Stimulated activated CD4-positive, alpha-beta T cell treated with anti-CD3 and anti-CD28 coated beads, Interleukin-4, amount 100 ng/mL, for 1 hour (primary cell): ENCODE measurements at places on chromosomes 1 and 21.

DNA sequence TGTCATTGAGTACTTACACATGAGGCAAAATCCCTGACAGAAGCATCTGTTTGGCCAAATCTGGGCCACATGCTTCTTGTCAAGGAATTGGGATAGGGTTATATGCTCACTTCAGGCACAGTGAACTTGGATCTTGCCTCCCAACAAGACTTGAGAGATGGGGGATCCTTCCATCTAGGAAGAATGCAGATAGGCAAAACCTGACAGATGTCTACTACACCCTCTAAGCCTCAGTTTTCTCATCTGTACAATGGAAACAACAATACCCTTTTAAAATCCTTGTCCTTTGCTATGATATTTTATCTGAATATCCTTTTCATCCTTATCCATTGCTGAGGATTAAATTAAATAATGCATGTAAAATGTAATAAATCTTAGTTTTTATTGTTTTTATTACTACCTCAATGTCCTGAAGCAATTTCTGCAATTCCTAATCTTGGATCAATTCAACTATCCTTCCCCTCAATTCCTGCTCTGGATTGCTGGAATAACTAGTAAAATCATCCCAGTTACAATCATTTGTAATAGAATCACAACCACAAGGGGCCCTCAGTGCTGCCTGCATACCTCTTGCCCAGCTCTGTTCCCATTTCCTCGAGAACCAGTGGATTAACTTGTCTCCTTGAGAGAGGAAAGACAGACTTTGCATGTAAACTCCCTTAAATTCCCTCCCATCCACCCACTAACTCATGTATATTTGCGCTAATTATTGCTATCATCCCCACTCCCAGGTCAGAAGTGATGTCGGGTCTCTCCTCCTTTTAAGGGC is 8.1 kb upstream of the XPR1 start:
- DNase-seq = no peak

- no peak for DNase-seq
These were observed 50.2 kb upstream of the ATP1A1 start for GRCh38 chr1:116322752-116323405.

DNA sequence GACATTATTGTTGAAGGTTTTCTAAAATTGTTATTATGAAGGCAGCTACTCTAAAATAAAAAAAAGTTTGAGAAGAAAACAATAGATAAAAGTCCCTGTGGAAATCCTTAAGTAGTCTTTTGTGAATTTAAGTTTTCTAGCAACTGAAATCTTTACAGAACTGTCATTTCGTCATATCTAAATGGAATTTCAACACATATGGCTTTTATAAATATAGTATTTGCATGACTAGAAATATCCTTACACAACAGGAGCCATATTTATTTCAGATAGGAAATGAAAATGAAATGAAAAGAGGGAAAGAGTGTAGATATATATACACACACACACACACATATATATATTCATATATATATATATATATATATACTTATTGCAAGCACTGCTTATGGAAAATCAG is 204.7 kb upstream of the RGS18 start:
- DNase-seq = no peak

GRCh38 chr1:175450219-175450618 is 257.6 kb upstream of the KIAA0040 start:
- no peak for DNase-seq

- no peak for DNase-seq
These were observed 6.2 kb downstream of the DHX9 start for GRCh38 chr1:182845379-182845778.

GRCh38 chr1:16165073-16165364 is 9.2 kb upstream of the EPHA2 start:
- DNase-seq = no peak

DNA sequence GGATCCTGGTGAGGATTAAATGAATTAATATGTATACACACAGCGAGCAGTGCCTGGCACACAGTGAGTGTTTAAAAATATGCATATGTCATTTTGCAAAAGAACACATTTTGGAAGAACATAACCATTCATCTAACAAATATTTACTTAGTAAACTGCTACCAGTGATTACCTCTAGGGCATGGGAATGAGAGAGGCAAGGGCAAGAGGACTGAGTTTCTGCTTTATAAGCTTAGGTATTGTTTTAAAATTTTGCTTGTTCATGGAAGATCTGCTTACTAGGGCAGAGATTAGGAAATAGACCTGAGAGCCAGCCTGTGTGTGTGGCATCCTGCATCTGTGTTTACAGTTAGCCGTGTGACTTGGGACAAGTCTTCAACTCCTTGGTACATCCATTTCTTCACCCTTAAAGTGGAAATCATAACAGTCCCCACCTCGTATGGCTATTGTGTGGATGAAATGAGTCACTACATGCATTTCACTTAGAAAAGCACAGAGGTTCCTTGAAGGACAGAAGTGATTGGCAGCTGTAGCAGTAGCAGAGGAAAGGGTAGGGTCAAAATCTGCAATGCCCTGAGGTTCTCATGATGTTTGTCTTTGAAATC is 198.5 kb upstream of the FMN2 start:
- DNase-seq = no peak

DNA sequence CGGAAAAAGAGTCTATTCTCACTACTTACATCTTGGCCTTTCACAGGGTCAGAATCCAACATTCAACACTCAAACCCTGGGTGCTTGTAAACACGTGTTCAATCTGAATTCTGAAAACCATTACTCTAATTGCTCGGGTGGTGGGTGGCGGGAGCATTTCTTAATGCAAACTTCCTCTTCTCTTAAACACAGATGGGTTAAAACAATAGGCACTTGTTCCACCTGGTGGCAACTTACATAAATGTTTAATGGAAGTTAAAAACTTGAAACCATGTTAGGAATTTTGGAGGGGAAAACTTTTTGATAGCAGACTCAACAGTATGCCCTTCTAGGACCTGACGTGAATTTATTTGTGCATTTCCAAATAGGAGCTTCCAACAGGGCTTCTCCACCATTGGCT is 23.4 kb upstream of the TDRD10 start:
- DNase-seq = no peak

GRCh38 chr1:116574581-116575291 is 3.9 kb upstream of the CD58 start:
- DNase-seq = peak; percentile 55

- DNase-seq = peak; percentile 87
These were observed 16.5 kb upstream of the AGTRAP start for GRCh38 chr1:11719313-11720032.

DNA sequence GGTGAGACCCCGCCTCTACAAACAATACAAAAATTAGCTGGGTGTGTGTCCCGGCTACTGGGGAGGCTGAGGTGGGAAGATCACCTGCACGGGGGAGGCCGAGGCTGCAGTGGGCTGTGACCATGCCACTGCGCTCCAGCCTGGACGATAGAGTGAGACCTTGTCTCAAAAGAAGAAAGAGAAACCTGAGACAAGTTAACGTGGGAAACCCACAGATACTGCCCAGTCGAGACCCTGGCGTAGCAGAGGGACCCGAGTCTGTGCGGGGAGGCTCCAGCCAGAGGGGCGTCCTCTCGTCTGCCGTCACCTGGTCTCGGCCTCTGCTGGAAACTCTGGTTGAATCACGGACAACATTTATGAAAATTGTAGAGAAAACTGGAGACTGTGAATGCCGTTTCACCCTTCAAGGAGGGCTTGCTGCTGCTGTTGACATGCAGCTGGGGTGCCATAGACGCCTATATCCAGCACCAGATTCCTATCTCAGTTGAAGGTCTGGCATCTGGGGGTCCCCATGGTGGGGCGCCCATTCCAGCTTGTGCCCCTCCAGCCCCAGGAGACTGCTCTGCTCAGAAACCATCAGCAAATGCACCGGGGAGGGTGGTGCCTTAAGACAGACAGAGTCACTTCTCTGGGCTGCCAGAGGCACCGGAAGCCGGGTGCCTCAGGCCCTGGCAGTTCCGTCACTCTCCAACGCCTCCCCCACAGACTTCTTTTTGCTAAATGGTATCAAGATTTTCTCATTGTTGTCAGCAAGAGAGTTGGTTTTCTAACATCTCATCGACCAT is 13.6 kb upstream of the CDK11B start:
- DNase-seq = no peak

- DNase-seq = peak; percentile 79
These were observed 10.9 kb upstream of the SESN2 start for GRCh38 chr1:28248273-28249012.

- no peak for DNase-seq
These were observed 1844.7 kb downstream of the NCAM2 start for GRCh38 chr21:22842875-22843274.

GRCh38 chr1:93252598-93252997 is 72.1 kb downstream of the CCDC18 start:
- DNase-seq = no peak

DNA sequence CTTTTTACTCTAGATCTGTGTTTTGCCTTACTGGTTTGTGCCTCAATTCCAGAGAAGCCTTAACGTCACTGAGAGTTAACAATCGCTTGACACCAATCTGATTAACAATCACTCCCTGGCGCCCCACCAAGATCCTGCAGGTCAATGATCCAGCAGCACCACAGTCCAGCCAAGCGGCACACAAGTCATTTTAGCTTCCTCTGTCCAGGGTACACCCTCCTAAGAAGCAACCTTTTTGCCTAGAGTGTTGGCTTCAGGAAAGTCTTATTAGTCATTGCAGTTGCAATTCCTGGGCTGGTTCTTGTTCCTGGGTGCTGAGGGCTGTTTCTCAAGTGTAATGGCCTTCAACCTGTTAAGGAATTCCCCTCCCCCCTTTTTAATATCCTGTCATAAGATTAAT is 323.0 kb upstream of the USP25 start:
- DNase-seq = no peak

- no peak for DNase-seq
These were observed 13.0 kb upstream of the ANGPTL7 start for GRCh38 chr1:11176081-11176706.

- DNase-seq = no peak
These were observed 1351.7 kb downstream of the MRPL39 start for GRCh38 chr21:24255591-24255990.
